ENCODE measurements at places on chromosomes 5 and 9.
A peak's percentile ranks its signal among the peaks of the same experiment; 100 is the strongest.

DNA sequence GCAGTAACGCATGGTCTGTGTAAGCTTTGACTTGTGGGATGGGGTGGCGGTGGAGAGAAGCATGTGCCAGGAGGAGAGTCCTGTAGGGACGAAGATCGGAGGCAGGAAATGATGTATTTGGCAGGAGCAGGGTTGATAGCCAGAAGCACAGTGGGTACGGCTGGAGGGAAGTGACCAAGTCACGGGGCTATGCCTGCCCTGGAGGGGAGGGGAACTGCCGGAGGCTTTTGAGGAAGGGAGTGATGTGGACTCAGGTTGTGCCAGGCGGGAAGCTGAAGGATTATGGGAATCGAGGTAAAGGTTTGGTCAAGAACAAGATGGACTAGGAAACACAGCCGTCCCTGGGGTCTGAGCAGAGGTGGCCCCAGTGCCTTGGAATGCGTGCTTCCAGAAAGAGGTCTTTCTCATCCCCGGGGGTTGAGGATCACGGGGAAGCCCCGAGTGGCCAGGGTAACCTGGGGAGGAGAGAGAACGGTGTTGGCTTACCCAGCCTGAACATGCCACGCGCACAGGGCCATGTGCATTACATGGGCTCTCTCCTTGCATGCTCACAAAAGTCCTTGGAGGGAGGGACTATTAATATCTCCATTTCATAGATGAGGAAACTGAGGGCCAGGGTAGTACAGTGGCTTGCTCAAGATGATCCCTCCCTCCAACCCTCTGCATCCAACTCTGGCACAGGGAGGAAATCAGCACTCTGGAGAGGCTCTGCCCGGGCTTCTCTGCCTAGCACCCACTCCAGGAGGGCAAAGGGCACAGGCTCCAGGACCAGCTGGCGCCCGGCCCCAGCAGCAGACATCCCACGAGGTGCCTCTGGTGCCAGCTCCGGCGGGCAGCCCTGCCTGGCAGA lies 253.8 kb downstream of the PBX3 start:
- DNase-seq = no peak

DNA sequence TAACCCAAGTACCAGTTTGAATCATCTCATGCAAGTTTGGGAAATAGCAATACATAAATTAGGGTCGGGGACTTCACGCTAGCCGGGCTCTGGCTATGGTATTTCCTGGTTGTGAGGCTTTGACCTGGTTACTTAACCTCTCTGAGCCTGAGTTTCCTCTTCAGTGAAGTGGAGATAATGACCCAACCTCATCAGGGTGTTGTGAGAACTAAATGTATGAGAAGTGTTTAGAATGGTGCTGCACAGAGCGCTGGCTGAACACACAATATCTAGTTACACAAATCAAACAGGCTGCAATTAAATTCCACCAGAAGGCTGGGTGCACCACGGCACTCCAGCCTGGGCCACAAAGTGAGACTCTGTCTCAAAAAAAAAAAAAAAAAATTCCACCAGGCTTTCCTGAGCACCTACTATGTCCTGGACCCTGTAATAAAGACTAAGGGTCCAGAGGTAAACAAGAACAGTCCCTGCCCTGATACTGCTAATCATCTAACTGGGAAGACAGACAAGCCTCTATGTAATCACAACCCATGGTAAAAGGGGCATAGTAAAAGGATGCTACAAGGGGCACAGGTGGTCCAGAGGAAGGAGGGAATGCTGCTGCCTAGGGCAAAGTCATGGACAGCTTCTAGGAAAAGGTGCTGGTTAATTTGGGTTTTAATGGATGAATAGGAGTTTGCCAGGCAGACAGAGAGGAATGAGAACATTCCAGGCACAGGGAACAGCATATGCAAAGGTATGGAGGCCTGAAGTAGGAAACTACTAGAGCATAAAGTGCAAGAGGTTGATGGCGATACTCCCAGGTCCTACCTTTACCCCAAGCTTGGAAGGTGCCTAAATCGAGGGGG lies 27.7 kb downstream of the DUSP1 start:
- no peak for DNase-seq

DNA sequence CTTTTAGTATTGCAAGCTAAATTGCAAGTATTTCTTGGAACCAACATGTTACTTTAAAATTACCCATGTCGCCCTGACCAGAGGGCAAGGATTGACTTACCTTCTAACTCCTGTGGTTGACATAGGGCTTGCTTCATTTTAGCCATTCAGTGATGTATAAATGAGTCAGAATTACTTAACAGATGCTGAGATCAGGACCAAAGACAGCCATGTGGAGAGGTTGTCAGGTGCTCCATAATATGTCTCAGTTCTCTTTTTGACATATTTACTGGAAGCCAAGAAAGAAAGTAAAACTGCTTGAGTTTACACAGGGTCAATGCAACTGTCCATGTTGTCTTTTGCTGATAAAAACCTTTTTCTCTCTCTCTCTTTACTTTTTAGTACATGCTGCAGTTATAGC lies 33.2 kb downstream of the F2RL2 start:
- no peak for DNase-seq

- no peak for DNase-seq
Observed at GRCh38 chr5:164336906-164337305, 831.5 kb downstream of the MAT2B start.

- no peak for DNase-seq
Observed at GRCh38 chr9:128103589-128103962, 24.0 kb downstream of the PTGES2 start.

GRCh38 chr5:153425914-153426313 lies 64.6 kb upstream of the GRIA1 start:
- DNase-seq = no peak

GRCh38 chr9:87684627-87685219 lies 41.2 kb upstream of the CTSL start:
- DNase-seq = no peak

DNA sequence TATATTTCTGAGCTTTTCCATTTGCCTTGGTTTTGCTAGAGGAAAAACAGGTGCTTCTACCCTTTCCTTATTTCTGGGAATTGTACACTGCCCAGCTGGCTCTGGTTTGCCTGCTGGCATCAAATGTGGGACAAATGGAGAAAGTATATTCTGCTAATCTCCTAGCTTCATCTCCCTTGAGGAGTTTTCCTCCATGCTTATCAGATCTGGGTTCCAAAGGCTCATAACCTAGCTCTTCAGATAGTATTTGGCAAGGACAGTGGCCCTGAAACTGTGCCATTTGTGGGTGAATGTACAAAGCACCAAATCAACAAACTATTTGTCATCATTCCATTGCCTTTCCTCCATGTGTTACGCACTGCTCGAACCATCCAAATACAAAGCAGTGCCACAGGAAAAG lies 16.2 kb downstream of the PRLR start:
- DNase-seq = peak; percentile 21

DNA sequence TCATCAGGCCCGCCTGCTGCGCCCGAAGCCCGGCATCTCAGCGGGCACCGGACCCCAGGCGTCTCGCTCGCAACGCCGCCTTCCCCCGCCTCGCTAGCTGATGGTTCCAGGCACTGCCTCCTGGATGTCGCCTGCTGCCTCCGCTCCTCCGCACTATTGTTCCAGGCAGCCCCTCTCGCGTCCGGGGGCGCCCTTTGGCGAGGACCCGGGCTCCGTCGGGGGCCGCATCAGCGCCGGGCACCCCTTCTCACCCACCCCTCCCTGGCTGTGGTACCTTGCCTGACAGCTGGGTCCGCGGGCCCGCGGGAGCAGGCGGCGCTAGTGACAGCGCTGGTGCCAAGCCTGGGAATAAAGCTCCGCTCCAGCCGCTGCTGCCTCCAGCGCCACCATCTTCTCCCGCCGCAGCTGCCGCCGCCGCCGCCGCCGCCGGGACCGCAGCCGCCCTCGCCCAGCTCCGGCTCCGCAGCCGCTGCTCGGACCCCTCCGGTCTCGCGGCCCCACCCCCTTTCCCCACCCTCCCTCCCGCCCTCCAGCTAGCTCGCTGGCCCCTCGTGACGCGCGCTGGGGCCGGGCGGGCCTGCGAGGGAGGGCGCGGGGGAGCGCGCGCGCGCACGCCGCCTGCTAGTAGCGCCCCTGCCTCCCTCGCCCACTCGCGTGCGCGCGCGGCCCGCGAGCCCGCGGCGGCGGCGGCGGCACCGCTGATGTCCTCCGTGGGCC lies at the start of gene APBA1:
Gene APBA1, minus strand, starts transcription at position 493 of the 717 bp plus-strand sequence.
- DNase-seq = no peak

- DNase-seq = no peak
Observed at GRCh38 chr5:158273035-158273434, 414.1 kb upstream of the CLINT1 start.

DNA sequence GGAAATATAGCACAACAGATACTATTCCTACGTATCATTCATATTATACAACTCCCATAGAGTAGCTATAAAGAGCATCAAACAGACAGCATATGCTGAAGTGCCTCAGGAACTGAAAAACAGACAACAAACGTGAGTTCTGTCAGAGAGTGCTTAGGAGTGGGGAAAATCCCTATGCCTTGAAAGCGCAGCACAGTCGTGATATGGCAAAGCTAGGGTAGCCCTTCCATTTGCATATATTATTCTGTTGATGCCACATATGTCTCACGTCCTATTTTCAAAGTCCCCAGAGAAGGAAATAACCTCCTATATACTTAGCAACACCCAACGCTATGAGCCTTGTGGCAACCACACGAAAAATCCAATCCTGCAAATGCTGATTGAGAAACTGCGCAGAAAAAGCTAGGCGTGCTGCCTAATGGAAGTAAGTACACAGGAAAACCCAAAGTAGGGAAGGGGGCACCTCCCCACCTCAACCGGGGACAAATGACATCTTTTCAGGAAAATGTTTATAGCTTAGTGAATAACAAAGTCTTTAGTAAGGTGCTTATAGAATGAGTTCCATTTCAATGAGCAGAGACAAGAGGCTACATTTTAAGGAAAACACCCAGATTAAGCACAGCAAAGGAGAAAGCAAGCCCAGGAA lies 105.1 kb downstream of the MED10 start:
- DNase-seq = no peak

- DNase-seq = no peak
Observed at GRCh38 chr5:133606835-133607234, 5.5 kb downstream of the FSTL4 start.

DNA sequence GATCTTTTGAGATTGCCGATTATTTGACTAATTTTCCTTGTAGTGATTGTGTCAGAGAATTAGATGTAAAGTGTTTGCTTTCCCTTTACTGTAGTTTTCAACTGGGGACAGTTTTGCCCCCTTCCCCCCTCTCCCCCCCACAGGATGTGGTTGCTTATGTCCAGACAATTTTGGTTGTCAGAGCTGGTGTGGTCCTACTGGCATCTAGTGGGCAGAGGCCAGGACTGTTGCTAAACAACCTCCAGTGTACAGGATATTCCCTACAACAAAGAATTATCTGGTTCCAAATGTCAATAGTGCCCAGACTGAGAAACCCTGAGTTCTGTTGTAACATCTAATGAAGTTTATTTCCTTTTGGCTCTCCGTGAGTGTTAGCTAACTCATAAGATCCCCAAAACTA lies 20.0 kb downstream of the TMEFF1 start:
- DNase-seq = peak; percentile 56

GRCh38 chr5:72478276-72478675 lies 28.9 kb downstream of the ZNF366 start:
- no peak for DNase-seq

DNA sequence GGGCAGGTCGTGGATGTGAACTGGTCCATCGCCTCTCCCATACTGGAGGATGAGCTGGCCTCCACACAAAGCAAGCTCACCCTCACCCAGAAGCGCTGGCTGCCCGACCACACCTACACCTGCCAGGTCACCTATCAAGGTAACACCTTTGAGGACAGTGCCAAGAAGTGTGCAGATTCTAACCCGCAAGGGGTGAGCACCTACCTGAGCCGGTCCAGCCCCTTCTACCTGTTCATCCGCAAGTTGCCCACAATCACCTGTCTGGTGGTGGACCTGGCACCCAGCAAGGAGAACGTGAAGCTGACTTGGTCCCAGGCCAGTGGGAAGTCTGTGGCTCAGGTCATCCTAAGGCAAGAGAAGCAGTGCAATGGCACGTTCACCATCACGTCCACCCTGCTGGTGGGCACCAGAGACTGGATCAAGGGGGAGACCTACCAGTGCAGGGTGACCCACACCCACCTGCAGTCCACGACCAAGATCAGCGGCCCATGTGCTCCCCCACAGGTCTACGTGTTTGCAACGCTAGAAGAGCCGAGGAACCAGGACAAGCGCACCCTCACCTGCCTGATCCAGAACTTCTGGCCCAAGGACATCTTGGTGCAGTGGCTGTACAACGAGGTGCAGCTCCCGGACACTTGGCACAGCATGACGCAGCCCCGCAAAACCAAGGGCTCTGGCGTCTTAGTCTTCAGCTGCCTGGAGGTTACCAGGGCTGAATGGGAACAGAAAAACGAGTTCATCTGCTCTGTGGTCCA lies 71.3 kb downstream of the INSL6 start:
- no peak for DNase-seq

DNA sequence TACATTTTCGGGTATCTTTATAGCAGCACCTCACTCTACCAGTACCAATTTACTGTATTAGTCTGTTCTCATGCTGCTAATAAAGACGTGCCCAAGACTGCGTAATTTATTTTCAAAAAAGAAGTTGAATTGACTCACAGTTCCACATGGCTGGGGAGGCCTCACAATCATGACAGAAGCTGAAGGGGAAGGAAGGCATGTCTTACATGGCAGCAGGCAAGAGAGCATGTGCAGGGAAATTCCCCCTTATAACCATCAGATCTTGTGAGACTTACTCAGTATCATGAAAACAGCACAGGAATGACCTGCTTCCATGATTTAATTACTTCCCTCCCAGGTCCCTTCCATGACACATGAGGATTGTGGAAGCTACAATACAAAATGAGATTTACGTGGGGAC lies 602.6 kb upstream of the DAB2 start:
- DNase-seq = no peak

GRCh38 chr5:36629729-36630128 lies 23.3 kb downstream of the SLC1A3 start:
- DNase-seq = no peak

GRCh38 chr5:85538362-85538761 lies 1079.4 kb upstream of the COX7C start:
- DNase-seq = no peak

DNA sequence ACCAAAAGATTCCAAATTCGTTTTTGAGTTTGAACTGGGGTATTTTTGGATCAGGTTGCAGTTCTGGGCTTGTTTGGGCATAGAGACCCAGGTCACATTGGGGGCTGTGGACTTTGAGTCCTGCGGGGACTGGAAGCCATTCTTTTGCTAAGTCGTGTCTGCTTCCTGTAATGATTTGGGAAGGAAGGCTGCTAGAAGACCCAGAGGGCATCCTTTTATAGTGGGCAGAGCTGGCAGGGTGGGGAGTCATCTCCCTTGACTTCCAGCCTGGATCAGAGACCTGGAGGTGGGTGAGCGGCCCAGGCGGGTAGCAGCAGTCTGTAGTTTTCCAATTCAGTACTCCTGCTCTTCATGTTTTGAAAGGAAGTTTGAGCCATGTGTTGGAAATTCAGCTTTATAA lies 11.3 kb downstream of the ZNF618 start:
- DNase-seq = no peak

- peak; percentile 49 for DNase-seq
Observed at GRCh38 chr9:96858018-96858573, 3.8 kb upstream of the ZNF782 start.

Measured in H4 (cell line).